ENCODE measurements at places on chromosomes 4 and X.

GRCh38 chr4:54104907-54105306 lies 4.9 kb downstream of the GSX2 start:
- DNase-seq = no peak

DNA sequence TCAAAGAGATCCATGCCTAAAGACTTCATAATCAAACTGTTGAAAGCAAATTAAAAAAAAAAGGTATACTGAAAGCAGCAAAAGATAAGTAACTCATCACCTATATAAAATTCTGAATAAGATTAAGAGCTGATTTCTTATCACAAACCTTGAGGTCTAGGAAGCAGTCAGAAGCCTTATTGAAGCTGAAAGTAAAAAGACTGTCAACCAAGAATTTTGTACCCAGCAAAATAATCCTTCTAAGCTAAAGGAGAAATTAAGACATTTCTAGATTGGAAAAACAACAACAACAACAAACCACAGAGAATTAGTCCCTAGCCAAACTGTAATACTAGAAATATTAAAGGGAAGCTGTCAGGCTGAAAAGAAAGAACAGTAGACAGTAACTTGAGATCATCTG lies 622.9 kb downstream of the PCDH7 start:
- no peak for DNase-seq

GRCh38 chrX:41542135-41542534 lies 95.0 kb downstream of the NYX start:
- DNase-seq = no peak

GRCh38 chrX:39011454-39012221 lies 210.4 kb downstream of the MID1IP1 start:
- DNase-seq = no peak

GRCh38 chr4:118835571-118836300 lies at the start of gene SEC24D:
SEC24D (minus strand) TSS chr4:118836126; CDS start chr4:118833696, 2,430 bp downstream.
- peak; percentile 85 for DNase-seq

GRCh38 chr4:8748236-8748575 lies 123.4 kb downstream of the HMX1 start:
- no peak for DNase-seq

- DNase-seq = no peak
Observed at GRCh38 chrX:40130207-40130606, 32.4 kb upstream of the BCOR start.

DNA sequence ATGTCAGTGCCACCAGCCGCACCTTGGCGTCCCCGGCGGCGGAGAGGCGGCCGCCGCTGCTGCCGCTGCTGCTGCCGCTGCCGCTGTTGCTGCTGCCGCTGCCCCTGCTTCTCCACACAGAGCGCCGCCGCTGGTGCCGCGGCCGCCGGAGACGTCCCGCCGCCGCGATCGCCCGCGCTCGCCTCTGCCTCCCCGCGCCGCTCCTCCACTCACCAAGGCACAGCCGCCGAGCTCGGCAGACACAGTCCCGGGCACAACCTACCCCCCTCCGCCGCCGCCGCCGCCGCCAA lies at the start of gene PPP3CA:
Gene PPP3CA, minus strand, starts transcription at position 260 of the 290 bp plus-strand sequence.
- DNase-seq = no peak

- DNase-seq = no peak
Observed at GRCh38 chr4:121814756-121815155, 8.9 kb downstream of the CCNA2 start.

- DNase-seq = peak; percentile 85
Observed at GRCh38 chr4:105241451-105241850, 94.8 kb downstream of the TET2 start.

DNA sequence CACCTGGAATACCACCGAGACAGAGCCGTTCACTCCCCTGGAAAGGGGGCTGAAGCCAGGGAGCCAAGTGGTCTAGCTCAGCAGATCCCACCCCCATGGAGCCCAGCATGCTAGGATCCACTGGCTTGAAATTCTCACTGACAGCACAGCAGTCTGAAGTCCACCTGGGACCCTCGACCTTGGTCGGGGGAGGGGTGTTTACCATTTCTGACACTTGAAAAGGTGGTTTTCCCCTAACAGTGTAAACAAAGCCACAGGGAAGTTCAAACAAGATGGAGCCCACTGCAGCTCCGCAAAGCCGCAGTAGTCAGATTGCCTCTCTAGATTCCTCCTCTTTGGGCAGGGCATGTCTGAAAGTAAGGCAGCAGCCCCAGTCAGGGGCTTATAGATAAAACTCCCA lies 243.2 kb downstream of the RASL11B start:
- no peak for DNase-seq

- DNase-seq = peak; percentile 26
Observed at GRCh38 chr4:48681856-48682255, 98.2 kb downstream of the FRYL start.

DNA sequence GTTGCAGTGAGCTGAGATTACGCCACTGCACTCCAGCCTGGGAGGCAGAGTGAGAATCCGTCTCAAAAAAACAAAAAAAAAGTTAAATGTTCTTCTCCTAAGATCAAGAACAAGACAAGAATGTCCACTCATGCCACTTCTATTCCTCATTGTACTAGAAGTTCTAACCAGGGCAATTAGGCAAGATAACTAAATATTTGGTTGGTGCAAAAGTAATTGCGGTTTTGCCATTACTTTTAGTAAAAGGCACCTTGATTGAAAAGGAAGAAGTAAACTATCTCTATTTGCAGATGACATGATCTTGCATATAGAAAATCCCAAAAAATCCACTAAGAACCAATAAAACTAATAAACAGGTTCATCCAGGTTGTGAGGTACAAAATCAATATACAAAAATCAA lies 24.0 kb upstream of the SLC7A3 start:
- DNase-seq = no peak
